Esophagus muscularis mucosa (tissue), 4 donors: ENCODE measurements at places on chromosomes 4 and X.

GRCh38 chrX:46574774-46575381 lies 1.3 kb downstream of the CHST7 start:
- DNase-seq: no peak

DNA sequence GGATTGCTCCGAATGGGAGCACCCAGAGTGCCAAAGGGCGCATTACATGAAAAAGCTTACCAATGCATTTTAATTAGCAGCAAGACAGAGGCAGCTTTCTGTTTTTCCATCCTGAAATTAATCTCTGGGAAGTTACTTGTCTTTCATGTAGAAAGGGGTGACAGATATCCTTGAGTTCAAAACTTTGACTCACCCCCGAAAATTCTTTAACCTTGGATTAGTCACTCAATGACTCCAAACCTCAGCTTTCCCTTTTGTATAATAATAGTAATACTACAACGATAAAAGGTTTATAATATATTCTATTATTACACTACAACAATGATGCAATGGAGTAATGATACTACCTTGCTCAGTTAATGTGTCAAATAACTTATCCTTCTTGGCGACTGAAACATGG lies 126.3 kb downstream of the ADAMTS3 start:
- no peak for DNase-seq

GRCh38 chr4:8348071-8348470 lies 78.5 kb downstream of the HTRA3 start:
- no peak for DNase-seq

DNA sequence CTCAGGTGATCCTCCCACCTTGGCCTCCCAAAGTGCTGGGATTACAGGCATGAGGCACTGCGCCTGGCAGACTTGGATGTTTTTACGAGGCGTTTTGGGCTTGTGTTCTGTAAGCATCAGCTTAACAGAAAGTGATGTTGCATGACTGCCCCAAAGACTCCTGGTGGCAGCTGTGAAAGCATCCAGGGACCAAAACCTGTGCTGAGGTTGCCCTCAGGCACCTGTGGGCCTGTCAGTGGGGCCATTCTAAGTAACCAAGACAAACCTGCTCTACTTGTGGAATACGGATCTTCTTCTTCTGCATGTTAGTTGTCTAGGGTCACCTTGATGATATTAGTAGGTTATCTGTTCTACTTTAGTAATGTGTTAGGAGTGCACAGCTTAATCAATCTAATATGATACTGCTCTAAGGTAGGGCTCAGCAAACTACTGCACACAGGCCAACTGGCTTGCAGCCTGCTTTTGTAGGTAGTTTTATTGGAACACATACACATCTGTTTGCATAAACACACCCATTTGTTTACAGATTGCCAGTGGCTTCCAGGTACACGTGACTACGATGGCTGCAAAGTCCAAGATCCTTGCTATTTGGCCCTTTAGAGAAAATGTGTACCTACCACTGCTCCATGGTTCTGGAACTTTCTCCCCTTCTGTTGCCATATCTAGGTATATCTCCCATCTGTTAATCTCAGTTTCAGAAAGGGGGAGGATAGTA lies 136.7 kb downstream of the GPR143 start:
- DNase-seq: no peak

GRCh38 chrX:18179446-18179845 lies 41.2 kb downstream of the BEND2 start:
- no peak for DNase-seq

DNA sequence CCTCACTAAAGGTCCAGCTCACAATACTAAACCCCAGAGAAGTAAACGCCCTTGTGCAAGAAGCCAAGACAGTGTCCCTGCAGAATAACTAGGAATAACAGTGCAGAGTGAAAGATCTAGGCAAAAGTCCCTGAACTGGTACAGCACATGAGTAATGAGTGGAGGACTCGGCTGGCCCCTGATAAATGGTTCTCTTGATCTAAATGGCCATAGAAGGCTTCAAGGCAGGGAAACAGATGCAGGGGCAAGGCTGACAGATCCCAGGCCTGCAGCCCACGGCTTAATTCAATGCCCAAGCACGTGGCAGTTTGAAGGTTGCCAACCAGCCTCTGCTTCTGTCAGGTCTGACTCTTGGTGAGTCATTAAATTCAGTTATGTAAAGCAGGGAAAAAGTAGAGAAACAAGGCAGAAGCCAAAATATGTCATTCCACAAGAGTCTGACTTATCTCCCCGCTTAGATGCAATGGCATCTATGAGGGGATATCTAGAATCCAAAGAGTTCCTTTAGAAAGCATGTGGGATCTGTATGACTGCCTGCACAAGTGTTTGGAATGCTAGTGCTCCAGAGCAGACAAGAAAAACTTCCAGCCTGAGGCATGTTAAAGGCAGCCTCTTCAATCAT lies 121.3 kb downstream of the PRDM5 start:
- DNase-seq: no peak

DNA sequence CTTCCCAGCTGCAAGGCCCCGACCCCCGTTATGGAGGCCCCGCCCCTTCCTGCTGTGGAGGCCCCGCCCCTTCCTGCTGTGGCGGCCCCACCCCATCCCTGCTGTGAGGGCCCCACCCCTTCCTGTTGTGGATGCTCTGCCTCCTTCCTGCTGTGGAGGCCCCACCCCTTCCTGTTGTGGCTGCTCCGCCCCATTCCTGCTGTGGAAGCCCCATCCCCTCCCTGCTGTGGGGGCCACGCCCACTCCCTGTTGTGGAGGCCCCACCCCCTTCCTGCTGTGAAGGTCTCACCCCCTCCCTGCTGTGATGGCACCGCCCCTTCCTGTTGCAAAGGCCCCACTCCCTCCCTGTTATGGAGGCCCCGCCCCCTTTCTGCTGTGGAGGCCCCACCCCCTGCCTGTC lies 104.9 kb upstream of the PSAPL1 start:
- no peak for DNase-seq

- no peak for DNase-seq
These were observed 1414.7 kb upstream of the TENM3 start for GRCh38 chr4:180828455-180829018.

GRCh38 chr4:35879479-35879878 lies 364.8 kb downstream of the ARAP2 start:
- DNase-seq: no peak

DNA sequence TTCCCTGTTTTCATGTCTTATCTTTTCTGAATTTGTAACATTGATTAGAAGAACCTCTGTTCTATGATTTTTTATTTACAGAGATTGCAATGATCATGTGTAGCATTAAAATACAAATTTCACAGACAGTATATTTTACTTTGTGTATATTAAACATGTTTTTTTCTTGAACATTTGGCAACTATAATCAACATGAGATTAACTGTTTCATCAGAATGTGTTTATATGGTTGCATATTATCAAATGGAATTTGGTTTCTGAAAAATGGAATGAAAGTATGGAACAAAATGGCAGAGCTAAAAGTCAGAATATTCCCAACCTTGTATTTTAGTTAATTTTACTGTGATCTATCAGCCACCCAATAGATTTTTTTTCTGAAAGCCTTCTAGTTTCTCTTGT lies 19.9 kb downstream of the ARSJ start:
- DNase-seq: no peak

- DNase-seq: no peak
These were observed 83.5 kb upstream of the AFF2 start for GRCh38 chrX:148416931-148417330.

- no peak for DNase-seq
These were observed 84.9 kb upstream of the SPANXB1 start for GRCh38 chrX:140917354-140918115.

GRCh38 chr4:122914292-122914904 lies 8.0 kb downstream of the NUDT6 start:
- no peak for DNase-seq

GRCh38 chrX:11050013-11050412 lies 61.1 kb upstream of the HCCS start:
- DNase-seq: no peak

- DNase-seq: no peak
These were observed 14.4 kb downstream of the CHIC1 start for GRCh38 chrX:73577361-73577760.

- no peak for DNase-seq
These were observed 46.0 kb upstream of the CLNK start for GRCh38 chr4:10730590-10730989.

- DNase-seq: no peak
These were observed 133.0 kb downstream of the MAD2L1 start for GRCh38 chr4:119933606-119934005.

- DNase-seq: no peak
These were observed 20.8 kb downstream of the OR13H1 start for GRCh38 chrX:131564553-131565229.

GRCh38 chr4:136805617-136806016 lies 726.7 kb downstream of the PCDH18 start:
- no peak for DNase-seq

DNA sequence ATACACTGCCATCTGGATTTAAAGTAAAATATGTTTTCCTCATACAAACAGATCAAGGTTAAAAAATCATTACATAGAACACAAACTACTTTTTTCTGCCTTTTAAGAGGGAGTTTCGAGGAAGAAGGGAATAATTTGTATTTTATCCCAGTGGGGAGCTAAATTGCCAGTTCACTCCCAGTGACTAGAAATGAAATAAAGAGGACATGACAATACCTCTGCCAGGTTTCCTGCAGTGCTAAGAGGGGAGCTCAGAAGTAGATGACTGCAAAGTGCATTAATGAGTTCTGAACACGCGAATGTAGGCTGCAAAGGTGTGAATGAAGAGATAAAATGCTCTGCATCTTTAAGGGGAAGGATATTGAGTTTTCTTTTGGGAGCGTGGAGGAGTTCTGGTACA lies 69.7 kb downstream of the SRPX start:
- DNase-seq: no peak

DNA sequence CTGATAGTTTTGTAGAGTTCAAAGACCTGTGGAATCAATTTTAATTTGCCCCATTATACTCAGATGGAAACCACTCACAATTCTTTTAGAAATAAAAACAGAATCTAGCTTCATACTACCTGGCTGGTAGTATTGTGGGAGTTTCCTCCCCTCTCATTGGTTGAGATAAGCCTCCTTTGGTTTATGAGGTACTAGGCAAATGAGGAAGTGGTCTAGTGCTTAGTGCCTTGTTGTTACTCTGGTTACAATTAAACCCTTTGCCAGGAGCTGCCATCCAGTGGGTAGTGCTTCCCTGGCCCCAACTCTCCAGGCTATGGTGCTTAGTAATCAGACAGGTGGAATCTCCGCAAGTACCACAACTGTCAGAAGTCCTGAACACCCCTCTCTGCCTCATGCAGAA lies 118.3 kb downstream of the CDKL5 start:
- DNase-seq: no peak

- no peak for DNase-seq
These were observed 108.2 kb upstream of the BRWD3 start for GRCh38 chrX:80917919-80918318.

DNA sequence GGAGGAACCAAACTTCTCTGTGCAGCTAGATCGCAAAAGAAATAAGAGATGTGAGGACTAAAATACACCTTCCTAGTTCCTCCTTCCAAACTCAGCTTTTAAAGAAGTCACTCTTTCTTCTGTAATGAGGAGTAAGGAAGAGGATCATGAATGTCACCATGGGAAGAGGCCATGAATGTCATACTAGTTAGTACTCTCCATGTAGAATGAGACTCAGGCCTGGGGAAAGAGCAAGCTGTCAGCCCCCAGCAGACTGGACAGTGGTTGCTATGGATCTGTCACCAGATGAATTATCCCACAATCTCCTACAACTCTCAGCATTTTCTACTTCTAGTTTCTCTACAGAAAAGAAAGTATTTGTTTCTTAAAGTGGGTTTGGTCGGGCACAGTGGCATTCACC lies 57.1 kb upstream of the PRDM8 start:
- DNase-seq: no peak

- no peak for DNase-seq
These were observed 207.7 kb upstream of the PRPS2 start for GRCh38 chrX:12583543-12583942.

DNA sequence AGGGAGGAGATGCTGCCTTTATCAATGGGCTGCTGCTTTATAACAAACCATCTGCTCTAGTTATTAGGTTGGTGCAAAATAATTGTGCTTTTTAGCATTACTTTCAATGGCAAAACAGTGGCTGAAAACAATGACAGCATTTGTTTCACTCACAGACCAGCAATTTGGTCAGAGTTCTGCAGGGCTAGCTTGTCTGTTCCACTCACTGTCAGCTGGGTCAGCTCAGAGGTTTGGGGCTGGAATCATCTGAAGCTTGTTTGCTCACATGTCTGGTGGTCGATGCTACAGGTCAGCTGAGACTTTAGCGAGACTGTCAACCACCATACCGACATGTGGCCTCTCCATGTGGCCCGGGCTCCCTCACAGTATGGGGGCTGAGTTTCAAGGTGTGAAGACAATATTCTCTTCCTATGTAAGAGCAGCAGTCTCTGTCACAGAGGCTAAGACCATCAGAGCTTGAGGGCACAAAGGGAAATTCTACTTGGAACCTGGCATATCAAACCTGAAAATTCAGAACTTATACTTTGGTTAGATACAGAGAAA lies 81.3 kb upstream of the LIMCH1 start:
- DNase-seq: no peak

- DNase-seq: no peak
These were observed 186.3 kb upstream of the FTHL17 start for GRCh38 chrX:31258166-31258565.

GRCh38 chr4:30396772-30397475 lies 323.2 kb upstream of the PCDH7 start:
- DNase-seq: no peak

DNA sequence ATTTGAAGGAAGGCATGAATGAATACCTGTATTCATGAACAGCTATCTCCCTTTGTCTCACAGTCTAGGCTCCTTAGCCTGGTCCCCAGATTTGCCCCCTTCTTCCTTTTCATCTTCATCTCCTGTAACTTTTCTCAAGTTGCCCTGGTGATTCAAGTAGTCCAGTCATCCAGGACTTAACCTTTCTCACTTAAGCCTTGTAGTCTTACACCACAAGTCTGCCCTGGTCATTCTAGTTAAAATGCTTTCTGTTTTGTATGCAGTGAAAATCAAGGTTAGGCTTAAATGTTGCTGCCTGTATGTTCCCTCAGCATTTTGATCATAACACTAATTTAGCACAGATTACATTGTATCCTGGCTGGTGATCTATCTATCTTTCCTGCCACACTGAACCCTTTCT lies 58.5 kb upstream of the SLC7A11 start:
- DNase-seq: no peak

- no peak for DNase-seq
These were observed 340.3 kb upstream of the TRAM1L1 start for GRCh38 chr4:117425636-117426035.

- no peak for DNase-seq
These were observed 59.8 kb downstream of the CPLX1 start for GRCh38 chr4:766152-766515.

DNA sequence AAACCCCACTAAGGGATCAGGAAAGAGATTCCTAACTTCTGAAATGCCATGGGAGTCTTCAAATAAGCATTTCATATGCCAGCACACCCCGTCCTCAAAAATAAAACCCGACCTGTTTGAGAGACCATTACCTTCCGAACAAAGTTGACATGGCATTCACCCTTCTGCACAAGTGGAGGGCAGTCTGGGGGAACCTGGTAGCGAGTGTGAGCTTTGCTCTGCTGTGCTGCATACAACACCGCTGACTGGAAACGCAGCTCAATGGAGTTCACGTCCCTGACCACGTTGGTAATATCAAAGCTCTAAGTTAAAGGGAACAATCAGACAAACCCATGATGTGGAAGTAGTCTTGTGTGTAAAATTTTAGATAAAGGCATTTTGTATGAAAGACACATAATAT lies 38.0 kb downstream of the MANBA start:
- peak; percentile 68 for DNase-seq

- no peak for DNase-seq
These were observed at the start of gene LOC101059915 for GRCh38 chrX:71667328-71668247. Gene LOC101059915, plus strand, starts transcription at chrX:71667546.

GRCh38 chr4:28744066-28744465 lies 1883.4 kb downstream of the STIM2 start:
- DNase-seq: no peak
